ENCODE measurements at places on chromosomes 1 and 21.

GRCh38 chr1:186858923-186859322 lies 30.2 kb downstream of the PLA2G4A start:
- no peak for DNase-seq

DNA sequence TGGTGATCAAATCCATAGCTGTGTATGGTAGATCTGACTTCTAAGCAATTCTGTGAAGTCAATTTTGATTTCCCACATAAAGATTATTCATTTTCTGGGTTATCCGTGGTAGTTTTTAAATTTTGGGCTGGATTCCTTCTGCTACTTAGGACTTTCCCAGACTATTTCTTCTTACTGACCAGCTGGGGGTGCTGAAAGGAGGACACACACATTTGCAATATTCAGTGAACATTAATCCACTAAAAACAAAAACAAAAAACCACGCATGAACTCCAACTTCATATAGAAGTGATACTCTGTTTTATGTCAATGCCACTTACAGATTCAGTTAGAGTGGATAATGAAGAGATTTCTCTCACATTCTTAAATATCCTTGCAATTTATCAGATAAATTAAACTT lies 105.4 kb downstream of the KCTD3 start:
- no peak for DNase-seq

DNA sequence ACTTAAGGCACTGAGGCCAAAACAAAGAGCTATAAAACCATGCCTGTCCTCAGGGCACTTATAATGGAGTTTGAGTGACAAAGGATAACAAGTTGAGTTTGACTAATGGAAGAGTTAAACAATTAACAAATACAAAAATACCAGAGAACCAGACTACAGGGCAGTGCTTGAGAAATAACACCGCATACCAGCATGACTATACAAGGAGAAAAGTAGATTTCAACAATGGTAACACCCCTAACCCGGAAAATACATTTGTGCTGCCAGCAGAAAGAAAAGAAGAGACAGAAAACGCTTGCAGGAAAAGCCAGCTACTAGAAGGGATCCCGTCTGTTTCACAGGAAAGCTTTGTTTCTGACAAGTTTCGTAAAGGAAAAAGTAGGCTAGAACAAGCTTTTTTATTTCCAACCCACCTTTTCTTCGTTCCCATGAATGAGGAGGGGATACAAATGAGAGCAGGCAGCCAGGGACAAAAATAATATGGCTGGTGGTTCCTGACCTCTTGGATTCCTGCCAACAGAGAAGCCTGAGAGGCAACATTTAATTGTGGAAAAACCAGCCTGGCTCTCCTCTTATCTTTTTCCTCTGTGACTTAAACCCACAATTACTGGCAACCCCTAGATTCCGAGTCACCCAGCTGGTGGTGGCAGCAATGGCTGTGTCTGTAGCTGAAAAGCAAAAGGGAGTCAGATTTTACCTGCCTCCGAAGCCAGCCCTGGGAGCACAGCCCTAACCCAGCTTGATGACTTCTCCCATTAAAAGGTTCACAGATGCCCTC lies 56.5 kb downstream of the WLS start:
- DNase-seq = no peak

GRCh38 chr1:235297579-235297978 lies 30.4 kb downstream of the ARID4B start:
- no peak for DNase-seq

DNA sequence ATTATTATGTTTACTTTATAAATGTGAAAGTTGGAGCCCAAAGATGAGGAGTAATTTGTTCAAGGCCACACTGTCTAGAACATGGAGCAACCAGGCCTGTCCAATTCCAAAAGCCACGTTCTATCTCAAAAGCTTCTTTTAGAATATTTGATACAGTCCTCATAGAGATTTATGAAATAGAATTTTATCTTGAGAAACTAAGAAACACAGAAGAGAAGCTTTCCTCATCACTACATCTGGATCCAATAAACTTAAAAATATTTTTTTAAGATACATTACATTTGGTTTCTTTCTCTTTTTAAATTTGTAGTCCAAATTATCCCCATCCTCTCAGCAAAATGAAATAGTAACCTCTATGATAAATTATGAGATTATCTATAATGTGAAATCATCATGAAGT lies 58.9 kb downstream of the DDAH1 start:
- no peak for DNase-seq

DNA sequence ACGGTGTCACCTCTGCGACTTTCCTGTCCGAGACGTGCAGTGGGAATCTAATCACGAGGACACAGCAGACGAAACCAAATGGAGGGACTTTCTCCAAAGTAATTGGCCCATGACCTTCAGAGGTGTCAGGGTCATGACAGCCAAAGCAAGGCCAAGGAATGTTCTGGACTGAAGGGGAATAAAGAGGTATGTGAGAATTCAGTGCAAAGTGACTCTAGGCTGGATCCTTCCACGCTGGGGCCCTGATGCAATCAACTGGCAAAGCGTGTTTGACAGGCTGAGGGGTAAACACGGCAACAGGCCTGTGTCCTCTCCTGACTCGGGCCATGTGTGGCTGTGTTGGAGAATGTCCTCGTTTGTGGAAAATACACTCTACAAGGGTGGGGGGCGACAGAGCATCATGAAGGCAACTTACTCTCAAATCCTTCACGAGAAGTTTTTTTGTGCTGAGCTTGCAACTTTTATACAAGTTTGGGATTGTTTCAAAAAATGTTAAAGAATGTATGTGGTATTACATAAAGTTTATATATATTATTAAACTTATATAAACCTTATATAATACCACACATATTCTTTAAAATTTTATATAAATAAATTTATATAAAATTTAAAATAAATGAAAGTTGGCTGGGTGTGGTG lies 1.7 kb downstream of the CFAP74 start:
- DNase-seq = no peak

DNA sequence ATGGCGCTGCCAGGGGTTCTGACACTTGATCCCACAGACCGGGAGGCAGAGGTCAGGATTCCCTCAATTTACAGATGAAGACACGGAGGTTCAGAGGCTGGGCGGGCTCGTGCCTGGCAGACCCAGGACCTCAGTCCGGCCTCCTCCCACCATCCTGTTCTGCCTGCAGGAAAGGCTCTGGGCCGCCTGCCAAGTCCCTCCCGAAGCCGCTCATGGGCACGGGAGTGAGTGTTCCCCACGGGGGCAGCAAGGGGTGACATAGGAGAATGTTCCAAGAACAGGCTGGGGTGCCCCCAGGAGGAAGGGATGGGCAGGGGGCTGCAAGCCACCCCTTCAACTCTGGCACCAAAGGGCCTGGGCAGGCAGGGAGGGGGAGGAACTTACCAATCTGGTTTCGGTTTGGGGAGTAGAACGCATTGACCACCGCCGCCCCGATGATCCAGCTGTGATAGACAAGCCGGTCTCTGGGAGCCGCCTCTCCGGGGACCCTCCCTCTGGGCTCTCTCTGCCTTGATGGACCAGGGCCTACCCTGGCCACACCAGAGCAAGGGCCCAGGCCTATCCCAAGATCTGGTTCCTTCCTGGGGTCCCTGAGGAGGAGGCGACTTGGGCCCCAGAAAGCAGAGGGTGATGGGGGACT lies 7.5 kb downstream of the PRXL2B start:
- no peak for DNase-seq

DNA sequence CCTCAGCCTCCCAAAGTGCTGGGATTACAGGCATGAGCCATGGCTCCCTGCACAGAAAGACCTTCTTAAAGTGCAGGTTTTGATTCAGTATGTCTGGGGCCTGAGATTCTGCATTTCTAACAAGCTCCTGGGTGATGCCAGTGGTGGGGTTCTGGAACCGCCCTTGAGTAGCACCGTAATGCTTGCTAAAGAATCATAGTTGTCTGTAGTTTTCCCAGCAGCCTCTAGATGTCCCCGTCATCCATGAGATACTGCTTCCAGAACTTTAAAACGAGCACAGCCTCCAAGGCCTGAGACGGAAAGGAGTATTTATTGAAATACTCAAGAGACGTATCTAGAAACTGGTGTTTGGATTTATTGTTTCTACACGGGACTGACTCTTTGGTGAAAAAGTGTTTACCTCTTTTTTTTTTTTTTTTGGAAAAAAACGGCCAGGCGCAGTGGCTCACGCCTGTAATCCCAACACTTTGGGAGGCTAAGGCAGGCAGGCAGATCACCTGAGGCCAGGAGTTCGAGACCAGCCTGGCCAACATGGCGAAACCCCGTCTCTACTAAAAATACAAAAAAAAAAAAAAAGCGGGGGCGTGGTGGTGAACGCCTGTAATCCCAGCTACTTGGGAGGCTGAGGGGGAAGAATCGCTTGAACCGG lies 2.6 kb upstream of the TOR3A start:
- no peak for DNase-seq

DNA sequence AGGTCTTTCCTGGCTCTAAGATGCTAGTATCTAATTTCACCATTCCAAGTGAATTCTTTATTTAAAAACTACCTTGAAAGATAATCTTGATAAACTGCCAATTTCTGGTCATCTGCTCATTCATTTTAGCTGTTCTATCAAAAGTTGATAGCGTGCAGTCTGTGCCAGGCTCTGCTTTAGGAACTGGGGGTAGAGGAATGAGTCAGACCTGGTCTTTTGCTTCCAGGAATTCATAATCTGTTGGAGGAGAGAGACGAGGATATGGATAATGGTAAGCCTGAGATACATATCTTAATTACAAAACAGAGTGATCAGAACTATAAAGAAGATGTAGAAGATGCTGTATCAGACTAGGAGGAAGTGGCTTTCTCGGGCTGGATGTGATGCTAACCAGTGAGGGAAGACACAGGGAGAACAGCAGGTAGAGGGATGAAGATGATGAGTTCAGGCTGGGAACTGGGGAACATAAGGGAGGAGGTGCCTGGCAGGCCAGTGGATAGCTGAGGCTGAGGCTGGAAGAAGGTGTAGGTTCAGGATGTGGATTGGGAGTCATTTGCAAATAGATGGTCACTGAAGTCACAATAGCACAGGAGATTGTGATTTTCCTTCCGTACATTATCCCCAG lies 12.3 kb upstream of the PHC2 start:
- DNase-seq = no peak

DNA sequence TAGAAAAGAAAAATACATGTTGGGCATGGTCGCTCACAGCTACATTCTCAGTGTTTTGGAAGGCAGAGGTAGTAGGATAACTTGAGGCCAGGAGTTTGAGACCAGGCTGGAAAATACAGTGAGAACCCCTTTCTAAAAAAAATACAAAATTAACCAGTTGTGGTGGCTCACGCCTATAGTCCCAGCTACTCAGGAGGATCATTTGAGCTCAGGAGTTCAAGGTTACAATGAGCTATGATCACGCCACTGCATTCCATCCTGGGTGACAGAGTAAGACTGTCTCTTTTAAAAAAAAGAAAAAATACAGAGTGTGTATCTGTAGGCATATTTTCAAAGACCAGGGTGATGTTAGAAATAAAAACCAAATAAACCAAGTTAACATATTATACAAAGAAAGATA lies 57.8 kb downstream of the HFM1 start:
- DNase-seq = no peak

- DNase-seq = no peak
Measured at GRCh38 chr1:238811211-238811879, 575.0 kb upstream of the CHRM3 start.

DNA sequence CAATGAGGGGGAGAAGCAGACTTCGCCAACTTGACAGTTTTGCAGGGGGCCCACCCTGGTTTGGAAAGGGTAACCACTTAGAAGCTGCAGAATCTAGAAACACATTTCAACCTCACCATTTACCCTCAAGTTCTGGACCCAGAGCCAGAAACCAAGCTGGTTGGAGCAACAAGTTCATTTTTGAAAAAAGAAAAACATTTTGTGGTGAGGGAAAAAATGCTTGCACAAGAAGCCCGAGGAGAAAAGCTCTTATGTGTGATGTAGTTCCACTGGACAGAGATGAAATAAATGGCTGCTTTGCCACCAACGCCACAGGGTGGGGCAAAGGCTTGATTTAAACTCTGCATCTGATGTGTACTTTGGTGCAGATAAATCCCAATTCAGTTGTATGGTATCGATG lies 10.6 kb upstream of the NGF start:
- DNase-seq = no peak

GRCh38 chr1:198157847-198158725 lies 1.3 kb downstream of the NEK7 start:
- DNase-seq = no peak

DNA sequence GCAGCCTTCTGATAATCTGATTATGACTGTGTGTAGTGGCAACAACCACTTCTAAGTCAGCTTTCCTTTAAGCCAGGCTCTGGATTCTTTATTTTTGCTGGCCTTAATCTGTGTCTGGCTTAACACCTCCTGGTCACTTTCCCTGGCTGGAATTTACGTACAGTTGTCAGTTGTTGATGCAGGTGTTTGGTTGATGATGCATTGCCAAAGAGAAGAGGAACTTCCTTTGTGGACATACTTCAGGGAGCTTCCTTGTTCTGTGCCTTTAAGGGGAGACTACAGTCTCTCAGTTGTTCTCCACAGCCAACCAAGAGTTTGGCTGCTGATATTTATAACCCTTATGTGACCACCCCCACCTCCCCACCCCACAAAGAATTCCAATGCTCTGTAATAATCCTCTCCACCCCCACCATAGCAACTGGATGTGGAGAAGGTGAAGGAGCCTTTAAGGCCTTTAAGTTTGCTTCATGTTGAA lies 96.0 kb upstream of the BMP8A start:
- no peak for DNase-seq

DNA sequence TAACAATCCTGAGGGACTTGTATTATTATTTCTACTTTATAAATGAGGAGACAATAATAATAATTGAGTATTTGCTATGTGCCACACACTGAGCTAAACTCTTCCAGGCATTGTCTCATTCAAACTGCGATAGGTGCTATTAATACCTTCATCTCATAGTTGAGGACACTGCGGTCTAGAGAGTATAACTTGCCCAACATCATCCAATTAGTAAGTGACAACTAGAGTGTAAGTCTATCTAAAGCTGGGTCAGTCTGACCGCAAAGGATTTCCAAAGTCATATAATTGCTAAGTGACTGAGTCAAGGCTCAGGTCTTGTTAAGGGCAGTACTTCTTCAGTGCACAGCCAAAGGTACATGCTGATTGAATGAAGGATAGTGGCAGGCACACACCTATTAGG lies 9.7 kb downstream of the BCL9 start:
- no peak for DNase-seq

DNA sequence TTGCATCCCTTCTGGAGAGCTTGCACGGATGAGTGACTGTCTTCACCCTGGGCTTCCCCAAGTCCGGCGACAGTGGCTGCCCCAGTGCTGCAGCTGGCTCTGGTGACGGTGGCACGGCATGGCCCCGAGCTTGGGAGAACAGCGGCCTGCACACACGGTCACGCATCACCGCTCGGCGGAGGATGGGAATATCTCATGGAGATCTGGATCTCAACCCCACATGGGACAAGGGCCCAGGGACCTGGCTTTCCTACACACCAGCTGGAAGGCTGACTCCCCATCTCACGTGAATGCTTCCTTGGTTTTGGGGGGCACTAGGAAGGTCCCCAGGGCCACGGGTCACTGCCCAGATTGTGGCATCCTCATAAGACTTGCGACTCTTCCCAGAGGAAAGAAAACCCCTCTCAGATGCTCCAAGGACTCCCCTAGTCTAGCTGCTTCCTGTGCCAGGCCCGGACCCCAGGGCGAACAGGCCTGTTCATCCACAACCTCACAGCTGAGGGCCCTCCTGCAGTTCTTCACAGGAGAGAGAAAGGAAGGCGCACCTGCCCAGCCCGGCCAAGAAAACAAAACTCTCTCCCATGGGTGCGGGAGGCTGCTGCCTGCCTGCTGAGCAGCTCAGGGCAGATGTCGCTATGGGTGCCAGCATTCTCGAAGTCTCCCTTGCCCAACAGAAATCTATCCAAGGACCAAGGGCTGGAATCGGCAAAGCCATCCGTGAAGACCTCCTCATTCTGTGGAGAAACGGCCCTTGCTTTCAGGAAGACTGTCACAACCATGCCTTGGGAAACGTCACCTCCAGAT lies 9.9 kb downstream of the CFAP410 start:
- no peak for DNase-seq

Data from anterior cingulate cortex (tissue), 58 donors.